ENCODE measurements at places on chromosomes 6 and 20.

DNA sequence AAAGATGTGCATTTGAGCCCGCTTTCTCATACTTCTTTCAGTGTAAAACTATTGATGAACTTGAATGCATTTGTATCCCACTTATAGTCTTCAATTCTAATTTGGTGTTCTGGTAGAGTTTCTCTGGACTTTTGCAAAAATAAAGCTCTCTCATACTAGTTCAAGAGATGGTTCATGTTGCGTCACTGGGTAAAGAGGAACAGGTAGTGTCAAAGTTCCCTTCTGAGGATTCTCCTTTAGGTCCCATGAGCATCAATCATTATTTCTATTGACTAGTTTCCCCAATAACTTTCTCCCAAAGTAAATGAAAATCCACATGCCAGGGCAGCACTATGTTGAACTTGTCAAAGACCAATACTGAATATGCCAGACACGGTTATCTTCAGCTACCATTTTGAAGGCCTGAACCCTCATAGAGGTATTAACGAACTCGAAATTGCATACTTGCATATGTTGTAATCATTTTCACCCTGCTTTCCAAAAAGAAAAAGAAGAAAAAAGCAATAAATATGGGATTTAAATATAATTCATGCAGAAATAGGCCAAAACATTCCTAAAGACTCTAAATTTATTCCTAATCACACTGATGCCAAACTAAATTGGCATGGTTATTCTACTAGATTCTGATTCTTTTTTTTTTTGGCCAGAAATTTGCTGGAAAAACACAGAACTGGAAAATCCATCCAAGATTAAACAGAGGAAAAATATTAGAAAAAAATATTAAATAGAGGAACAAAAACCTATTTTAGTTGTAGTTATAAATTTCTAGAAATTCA lies 84.5 kb downstream of the SGK1 start:
- DNase-seq, result no peak

DNA sequence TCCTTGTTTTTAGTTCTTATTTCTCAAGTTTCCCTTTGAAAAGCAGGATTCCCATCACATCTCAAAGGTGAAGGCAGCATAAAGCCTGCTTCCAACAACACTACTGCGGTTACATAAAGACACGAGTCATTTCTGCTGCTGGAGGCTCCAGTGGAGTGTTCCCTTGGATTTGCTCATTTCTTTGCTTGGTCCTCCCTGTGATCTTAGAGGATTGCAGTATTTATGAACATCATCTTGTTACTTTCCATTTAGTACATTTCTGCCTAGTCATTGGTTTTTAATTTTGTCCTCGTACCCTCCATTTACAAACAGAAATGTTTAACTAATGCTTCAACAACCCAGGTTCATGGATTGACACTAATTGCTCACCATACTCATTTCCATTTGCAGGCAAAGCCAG lies 298.8 kb downstream of the ZNF217 start:
- no peak for DNase-seq

GRCh38 chr6:137443901-137444300 lies 50.3 kb downstream of the OLIG3 start:
- no peak for DNase-seq

GRCh38 chr20:38321959-38322598 lies 18.1 kb downstream of the BPI start:
- no peak for DNase-seq

- DNase-seq, result no peak
Measured at GRCh38 chr6:57173056-57173885, 1.1 kb downstream of the BAG2 start.

DNA sequence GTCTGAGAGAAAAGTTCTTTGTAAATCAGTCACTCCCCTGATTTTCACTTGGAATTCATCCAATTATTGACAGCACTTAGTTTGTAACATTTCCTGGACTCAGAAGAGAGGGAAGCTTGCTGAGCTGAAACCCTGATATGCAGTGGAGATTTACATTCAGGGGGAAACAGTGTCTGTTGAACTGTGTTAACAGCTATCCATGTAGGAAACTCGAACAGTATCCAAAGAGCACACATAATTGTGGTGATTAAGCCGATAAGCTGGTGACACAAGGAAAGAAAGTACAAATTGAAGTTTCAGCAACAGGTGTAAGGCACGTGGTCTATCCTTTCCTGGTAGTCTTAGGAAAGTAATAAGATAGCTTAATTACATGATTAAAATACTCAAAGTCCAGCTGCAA lies 78.1 kb upstream of the FLRT3 start:
- no peak for DNase-seq

DNA sequence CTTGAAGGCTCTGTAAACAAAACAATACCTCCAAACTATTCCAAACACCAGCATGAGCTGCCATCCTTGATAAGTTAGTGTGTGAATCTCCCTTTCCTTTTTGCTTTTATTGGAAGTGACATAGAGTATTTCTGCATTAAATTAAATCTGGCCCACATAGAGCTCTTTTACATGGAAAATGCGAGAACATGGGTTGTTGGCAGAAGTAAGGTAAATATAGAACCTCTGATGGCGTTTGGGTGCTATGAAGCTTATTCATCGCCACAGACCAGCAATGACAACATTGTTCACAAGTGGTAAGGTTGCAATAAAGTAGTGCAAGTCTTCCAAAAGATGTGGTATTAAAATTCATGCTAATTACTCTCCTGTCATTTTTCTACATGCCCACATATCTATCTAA lies 445.8 kb upstream of the JAG1 start:
- no peak for DNase-seq

GRCh38 chr6:3389390-3390167 lies 67.3 kb downstream of the SLC22A23 start:
- DNase-seq, result no peak

DNA sequence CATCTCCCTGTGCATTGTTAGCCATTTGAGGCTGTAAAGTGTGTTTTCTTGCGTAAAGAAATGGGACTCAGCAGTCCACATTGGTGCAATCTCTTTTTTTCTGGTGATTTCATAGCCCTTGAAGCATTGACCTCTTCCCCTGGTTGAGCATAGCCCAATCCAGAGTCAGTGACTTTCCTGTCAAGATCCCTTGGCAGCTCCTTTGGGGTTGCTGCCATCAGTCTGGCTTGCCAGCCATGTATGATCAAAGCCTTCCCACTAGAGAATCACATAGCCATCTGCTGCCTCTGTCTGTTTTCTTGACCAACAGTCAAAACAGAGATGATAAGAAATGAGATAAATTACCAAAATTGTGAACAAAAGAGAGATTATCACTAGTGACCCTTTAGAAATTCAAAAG lies 19.6 kb downstream of the HLA-A start:
- DNase-seq, result no peak

DNA sequence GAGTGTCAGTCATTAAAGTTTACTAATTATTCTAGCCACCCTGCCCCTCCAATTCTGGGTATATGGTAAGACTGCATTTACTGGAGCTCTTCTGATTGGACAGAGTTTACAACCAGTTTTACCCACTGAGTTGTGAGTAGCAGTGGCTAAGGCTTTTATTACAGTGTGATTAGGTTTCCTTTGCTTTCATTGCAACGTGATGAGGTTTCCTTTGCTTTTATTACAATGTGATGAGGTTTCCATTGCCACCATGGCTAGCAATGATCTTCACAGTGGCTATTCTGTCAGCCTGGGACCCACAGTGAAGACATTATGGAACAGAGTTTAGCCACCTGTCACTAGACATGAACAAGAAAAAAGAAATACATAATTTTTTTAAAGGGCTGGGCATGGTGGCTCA lies 710.2 kb upstream of the FLRT3 start:
- no peak for DNase-seq

DNA sequence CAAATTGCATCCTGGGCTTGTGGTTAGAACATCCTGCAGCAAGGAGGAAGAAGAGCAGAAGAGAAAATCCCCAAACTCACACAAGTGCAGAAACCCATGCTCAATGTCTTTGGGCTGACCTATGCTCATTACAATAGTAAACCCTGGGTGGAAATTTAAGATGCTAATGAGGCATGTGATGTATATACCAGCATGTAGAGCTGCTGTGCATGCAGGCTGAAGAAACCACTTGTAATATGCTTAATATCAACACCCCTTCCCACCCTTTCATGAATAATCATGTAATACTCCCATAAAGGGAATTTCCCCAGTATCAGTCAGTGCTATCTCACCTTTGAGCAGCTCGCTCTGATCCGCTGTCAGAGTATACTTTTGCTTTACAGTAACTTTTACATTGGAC lies 90.0 kb upstream of the GRIK2 start:
- no peak for DNase-seq

DNA sequence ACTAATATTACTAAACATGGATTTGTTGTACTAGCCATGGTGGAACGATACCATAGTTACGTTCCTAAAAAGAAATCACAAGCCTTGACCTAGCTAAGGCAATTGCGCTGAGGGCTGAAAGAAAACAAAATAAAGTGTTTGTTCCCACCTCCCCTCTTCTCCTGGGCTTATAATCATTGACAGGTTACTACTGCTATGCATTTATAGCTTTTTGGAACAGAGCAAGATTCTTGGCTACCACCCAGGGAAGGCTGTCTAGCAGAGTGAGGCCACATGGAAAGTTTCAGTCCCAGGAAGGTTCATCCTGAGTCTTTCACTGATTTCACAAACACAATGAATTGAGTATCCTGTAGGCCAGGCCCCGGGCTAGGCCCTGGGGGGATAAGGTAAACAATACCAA lies 84.6 kb downstream of the TMEM170B start:
- no peak for DNase-seq

GRCh38 chr6:155450240-155450581 lies 5.4 kb downstream of the NOX3 start:
- DNase-seq, result no peak
